ENCODE measurements at places on chromosomes 3 and 15.

DNA sequence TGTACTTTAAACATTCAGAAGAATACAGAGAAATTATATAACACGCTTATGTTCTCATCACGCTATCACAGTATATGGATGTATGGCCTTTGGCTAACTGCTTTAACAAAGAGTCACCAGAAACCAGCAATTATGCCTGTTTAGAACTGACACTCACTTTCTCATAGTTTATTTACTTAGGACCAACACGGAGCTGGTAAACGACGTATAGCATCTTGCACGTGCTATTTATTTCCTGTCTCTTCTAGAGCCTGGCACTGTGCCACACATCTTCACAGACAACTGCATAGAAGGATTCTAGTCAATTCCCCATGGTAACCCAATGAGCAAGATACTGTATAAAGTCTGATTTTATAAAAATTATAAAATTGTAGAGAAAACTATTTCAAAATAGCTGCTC is 43.6 kb downstream of the TBC1D2B start:
- DNase-seq, result no peak

- no peak for DNase-seq
Measured at GRCh38 chr3:64081235-64081630, 57.9 kb upstream of the PSMD6 start.

DNA sequence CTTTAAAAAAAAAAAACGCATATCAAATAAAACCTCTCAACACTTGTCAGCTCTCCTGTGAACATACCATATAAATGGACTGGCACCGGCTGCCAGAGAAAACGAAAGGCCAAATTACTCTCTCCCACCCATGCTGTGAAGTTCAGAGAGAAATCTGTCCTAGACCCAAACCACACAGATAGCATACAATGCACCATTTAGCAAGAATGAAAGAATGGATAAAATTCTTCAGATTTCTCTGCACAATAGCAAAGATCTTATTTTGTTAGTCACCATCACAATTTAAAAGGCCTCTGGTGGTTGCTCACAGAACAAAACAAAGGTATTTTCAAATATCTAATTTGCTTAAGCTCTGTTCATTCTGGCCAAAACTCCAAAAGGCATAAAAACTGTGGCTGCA is 93.9 kb upstream of the BHLHE40 start:
- peak; percentile 87 for DNase-seq

DNA sequence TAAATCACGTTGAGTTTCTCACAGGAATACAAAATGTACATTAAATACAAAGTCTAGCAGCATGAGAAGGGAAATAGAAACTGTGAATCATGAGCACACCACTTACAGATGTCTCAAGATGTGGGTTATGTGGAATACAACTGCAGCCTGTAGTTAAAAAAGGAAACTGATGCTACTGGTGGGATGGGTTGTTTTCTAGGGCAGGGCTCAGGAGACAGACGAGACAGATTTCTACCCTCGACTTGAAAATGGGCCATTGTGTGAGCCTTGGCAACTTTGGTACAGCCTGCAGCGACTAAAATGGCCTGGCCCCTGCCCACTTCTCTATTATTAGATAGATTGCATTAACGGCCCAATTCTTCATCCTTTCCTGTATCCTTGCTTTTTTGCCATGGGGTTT is 293.1 kb downstream of the SUCLG2 start:
- no peak for DNase-seq

DNA sequence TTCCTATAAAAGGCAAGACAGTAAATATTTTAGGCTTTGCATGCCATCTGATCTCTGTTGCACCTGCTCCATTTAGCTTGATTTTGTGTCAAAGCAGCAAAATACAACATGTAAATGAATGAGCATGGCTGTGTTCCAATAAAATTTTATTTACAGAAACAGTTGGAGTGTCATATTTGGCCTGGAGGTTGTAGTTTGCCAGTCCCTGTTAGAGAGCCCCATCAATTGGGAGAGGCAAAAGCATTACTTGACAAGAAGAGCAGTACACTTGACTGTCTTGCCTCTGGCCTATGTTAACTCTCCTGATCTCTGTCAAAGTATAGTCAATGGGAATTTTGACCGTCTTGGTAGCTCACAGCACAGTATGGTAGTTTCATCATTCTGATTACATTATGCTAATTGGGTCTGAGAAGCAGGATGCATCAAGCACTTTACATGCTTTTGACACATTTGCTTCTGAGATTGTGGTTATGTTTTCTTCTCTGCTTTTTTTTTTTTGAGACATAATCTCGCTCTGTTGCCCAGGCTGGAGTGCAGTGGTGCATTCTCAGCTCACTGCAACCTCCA is 35.4 kb downstream of the SLC28A2 start:
- no peak for DNase-seq

- peak; percentile 51 for DNase-seq
Measured at GRCh38 chr3:186790261-186790981, 7.0 kb downstream of the EIF4A2 start.

- no peak for DNase-seq
Measured at GRCh38 chr15:82917249-82917648, 35.3 kb downstream of the HOMER2 start.

- DNase-seq, result peak; percentile 23
Measured at GRCh38 chr3:87350367-87351199, 74.2 kb upstream of the POU1F1 start.

GRCh38 chr15:96326328-96327154 is 4.0 kb upstream of the NR2F2 start:
- DNase-seq, result peak; percentile 58

DNA sequence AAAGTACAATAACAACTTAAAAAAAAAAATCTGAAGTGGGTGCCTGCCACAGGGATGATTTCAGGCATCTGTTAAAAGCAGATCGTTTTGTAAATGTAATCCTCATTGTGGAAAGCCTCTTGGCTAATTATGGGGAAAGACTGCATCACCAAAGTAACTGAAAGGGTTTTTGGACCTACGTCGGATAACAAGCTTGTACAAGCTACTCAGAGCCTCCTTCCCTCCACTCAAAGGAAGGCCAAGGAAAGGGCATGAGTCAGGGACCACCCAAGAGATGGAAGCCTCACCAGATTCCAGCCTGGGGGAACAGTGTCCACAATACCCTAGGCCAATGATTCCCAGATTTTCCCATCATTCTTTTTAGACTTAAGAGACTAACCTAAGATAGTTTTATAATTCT is 84.3 kb downstream of the ATP1B3 start:
- peak; percentile 71 for DNase-seq

DNA sequence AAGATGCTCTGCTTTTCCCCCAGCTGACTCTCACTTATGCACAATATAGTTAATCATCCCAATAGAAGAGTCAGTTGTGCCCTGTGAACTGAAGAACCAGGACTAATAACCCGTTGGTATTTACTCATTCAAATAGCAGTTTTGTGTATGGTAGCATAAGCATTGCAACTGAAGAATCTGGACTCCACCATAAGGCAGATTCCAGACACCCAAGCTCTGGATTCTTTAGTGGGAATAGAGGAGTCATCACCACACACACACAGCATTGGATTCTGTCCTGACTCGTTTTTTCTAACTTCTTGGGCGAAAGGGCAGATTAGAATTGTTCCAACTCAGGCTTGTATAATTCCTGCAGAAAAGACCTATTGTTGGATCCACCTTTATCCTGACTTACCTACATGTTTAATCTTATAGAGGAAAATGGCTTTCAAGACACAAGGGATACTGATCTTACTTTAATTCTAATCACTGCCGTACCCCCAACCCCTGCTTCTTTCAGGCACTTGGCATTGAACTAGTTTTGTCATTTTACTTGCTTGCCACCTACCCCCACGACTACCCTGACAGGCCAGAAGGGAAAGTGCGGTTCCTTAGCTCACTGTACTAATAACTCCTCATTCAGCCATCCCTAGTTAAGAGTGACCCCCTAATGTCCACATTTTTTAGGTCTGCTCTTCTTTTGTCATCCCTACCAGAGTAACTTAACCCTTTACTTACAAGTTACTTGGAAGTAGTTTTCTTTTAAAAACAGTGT is 42.3 kb downstream of the NKIRAS1 start:
- DNase-seq, result peak; percentile 88

- DNase-seq, result no peak
Measured at GRCh38 chr3:34200576-34200975, 402.1 kb downstream of the PDCD6IP start.

GRCh38 chr15:36936613-36937012 is 163.7 kb downstream of the MEIS2 start:
- DNase-seq, result peak; percentile 56

GRCh38 chr3:165830746-165831145 is 6.5 kb downstream of the BCHE start:
- DNase-seq, result peak; percentile 1

DNA sequence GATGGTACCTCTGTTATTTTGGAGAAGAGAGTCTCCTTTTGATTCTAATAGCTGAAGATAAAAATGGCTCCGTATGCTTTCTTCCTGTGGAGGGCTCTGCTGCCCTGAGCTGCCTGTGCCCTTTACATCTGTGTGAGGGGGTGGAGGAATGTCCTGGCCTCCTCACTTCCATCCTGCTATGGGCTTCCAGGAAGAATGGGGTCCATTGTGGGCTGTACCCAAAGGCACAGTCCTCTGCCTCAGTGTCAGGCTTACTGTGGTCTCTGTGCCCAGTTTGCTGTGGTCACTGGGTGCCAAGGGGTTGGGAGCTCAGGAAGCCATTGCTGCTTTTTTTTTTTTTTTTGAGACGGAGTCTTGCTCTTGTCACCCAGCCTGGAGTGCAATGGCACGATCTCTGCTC is 14.4 kb downstream of the DAG1 start:
- no peak for DNase-seq

DNA sequence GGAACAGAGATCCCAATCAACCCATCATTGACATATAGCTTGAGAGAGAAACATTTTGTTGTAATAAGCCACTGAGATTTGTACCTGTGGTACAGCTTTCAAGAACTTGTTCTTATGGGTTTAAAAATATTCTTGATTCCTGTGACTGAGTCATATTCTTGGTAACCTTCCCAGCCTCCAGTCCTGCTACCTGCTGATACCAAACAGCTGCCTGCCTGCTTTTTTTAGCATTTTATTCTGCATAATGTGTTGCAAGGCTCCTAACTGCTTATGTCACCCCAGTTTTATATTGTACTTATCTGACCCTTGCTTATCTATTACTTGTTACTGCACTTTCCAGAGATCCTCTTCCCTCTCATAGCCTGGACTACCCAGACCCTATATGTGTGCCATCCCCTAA is 349.3 kb upstream of the SOX2 start:
- DNase-seq, result peak; percentile 56

GRCh38 chr3:134965865-134966481 is 170.9 kb downstream of the EPHB1 start:
- no peak for DNase-seq

DNA sequence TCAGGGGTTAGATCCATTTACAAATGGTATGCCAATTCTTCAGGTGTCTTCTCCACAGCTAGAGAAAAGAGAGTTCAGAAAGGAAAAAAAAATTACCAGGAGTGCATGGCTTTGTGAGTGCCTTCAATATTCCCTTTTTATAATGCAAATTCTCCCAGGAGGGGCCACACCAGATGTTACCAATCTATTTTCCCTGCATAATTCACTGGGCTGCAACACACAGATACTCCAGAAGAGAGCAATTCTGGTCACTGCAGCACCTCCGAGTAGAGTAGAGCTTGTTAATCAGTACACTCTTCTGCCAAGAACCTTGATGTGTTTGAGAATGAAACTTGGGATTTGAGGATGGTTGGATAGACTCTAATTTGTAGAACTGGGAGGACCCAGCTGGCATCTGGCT is 80.7 kb upstream of the SPRED1 start:
- DNase-seq, result no peak

- no peak for DNase-seq
Measured at GRCh38 chr3:160927620-160928019, 171.6 kb downstream of the PPM1L start.

- peak; percentile 39 for DNase-seq
Measured at GRCh38 chr3:179449636-179450035, 1.6 kb downstream of the GNB4 start.

DNA sequence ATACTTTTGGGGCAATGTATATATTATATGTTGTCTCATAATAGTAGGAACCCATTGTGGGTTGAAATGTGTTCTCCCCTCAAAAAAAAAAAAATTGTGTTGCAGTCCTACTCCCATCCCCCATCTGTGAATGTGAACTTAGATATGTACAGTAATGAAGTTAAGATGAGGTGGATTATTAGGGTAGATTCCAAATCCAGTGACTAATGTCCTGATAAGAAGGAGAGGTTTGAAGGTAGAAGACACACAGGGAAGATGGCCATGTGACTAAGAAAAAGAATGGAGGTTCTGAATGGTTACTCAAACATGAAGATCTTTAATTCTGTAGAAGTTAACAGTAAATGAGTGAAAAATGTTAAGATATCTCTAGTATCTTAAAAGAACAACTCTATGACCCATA is 3.0 kb upstream of the ATOSA start:
- DNase-seq, result no peak

DNA sequence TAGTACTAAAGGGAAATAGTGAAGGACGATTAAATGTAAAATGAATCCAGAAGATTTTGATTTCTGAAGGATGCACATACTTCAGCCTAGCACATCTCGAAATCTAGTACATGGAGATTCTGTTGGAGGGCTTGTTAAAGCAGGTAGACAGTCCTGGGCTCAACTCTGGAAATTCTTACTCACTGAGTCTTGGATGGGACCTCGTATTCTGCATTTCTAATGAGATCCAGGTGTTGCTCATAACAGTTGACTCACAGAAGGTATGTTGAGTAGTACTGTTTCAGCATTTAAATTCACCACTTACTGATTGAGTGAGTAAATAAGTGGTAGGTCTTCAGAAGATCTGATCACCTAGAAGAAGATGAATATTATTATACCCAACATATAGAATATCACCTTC is 623.4 kb upstream of the SGO1 start:
- DNase-seq, result no peak

- DNase-seq, result no peak
Measured at GRCh38 chr3:86845726-86846125, 145.2 kb downstream of the VGLL3 start.

- DNase-seq, result no peak
Measured at GRCh38 chr3:173870976-173871375, 473.4 kb downstream of the NLGN1 start.

DNA sequence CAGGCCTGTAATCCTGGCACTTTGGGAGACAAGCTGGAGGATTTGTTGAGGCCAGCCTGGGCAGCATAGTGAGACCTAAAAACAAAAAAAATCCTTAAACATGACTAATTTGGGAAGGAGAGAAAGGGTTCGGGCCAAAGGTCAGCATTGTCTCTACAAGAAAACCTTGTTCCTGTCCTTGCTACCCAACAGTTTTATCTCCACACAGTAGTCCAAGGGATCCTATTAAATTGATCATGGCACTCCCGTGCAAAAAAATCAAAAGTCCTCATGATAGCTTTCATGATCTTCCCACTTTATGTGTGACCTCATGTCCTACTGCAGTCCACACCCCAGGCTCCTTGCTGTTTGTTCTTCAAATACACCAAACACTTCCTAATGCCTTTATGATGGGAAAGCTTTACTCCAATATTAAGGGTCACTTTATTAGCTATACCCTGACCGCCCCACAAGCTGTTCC is 4.2 kb downstream of the RPL15 start:
- no peak for DNase-seq

GRCh38 chr3:11290743-11291680 is 18.8 kb downstream of the ATG7 start:
- DNase-seq, result peak; percentile 74
